AG20443 (cell line): ENCODE measurements at places on chromosomes 16 and 17.

- no peak for DNase-seq
Measured at GRCh38 chr17:72419866-72420774, 299.3 kb downstream of the SOX9 start.

GRCh38 chr17:65913326-65913850 lies 278.5 kb downstream of the CEP112 start:
- DNase-seq, result no peak

DNA sequence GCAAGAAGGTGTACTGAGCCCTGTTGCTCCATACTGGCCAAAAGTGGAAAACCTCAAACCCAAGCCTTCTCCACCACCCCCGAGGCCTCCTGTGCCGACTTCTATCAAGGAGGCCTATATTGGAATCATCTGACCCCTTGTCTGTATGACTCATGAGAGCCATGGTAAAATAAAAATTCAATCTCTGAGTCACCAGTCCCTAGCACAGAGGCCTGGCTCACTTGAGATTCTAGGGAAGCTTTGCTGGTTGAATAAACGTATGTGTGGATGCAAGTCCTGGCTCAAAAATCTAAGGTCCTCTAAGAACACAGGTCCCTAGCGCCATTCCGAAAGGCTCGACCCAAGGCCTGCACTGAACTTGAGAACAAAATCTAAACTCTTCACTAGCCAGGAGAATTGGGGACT lies 15.0 kb downstream of the NSMCE1 start:
- DNase-seq, result peak; percentile 87

DNA sequence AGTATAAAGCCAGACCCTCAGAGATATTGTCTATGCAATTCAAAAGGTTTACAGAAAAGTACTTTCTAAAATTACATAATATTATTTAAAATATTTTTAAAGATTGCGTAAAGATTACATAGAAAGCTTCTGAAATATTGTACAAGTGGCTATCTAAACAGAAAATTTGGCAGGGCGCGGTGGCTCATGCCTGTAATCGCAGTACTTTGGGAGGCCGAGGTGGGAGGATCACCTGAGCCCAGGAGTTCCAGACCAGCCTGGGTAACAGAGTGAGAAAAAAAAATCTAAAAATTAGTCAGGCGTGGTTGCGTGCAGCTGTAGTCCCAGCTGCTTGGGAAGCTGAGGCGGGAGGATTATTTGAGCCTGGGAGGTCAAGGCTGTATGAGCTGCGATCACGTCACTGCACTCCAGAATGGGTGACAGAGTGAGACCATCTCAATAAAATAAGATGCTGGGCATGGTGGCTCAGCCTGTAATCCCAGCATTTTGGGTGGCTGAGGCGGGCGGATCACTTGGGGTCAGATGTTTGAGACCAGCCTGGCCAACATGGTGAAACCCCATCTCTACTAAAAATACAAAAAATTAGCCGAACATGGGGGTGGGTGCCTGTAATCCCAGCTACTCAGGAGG lies 18.1 kb downstream of the UBN1 start:
- DNase-seq, result no peak
